ENCODE measurements at places on chromosomes 13 and 19.
A peak's percentile ranks its signal among the peaks of the same experiment; 100 is the strongest.

- DNase-seq: peak; percentile 87
Measured at GRCh38 chr19:51800473-51801244, 5.7 kb downstream of the FPR3 start.

DNA sequence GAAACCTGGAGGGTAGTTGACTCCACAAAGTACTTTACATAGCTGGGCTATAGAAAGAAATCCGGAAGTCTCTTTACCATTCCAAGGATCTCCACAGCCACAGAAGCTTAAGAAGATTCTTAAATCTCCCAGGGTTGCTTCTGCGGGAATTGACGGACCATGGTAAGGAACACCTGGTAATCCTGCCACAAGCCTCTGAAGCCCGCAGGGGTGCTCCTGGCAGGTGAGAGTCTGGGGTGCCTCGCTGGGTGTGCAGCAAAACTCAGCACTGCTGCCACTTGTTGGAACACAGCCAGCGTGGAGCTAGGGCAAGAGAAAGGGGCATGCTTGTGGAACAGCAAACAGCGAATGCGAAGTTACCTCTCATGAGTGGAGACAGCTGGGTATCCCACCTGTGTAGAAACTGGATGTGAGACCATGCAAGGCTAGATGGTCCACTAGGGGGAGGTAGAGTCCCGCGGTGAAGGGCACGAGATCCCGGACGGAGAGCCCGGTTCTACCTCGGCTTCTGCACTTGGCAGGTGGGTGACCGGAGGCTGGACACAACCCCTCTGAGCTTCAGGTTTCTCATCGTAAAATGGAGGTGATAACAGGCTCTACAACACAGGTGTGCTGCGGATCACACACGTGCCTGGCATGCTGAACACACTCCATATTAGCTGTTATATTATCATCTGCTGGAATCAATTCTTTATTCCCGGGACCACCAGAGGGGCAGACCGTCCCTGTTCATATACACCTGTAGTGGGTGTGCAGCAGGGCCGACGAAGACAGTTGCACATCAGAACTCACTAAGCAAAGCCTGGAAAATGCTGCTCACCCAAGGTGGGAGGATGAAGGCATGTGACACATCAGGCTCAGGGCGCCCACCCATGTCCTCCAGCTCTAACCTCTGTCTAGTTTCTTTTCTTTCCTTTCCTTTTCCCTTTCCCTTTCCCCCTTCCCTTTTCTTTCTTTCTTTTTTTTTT lies 24.1 kb upstream of the UBAC2 start:
- peak; percentile 65 for DNase-seq

- no peak for DNase-seq
Measured at GRCh38 chr13:104678161-104678560, 1611.9 kb upstream of the SLC10A2 start.

GRCh38 chr19:4077800-4078684 lies 11.3 kb upstream of the ZBTB7A start:
- peak; percentile 87 for DNase-seq

DNA sequence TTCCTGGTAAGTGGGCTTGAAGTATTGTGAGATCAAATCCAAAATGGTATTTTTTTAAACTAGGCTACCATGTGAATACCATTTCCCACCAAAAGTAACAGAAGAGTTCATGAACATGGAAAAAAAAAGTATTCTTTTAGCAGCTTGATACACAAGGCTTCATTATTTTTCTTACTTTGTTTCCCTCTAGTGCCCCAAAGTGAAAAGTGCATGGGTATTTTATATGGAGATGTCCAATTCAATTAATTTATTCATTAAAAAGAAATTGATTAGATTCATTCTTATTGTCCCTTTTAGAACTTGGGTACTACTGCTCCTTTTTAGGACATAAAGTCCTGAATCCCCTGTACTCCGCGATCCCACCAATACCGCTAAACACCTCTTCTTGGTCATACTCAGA lies 28.6 kb upstream of the SCEL start:
- DNase-seq: no peak

Measured in left ventricle myocardium inferior (tissue), 1 donor.